ENCODE measurements at places on chromosomes 1 and 21. TPM values are rescaled to one million over a fixed set of nuclear protein-coding genes. Genes with fewer than 3 reads are reported as not detected.
A peak's percentile ranks its signal among the peaks of the same experiment; 100 is the strongest.

GRCh38 chr1:8351693-8352470 is 34.0 kb downstream of the SLC45A1 start:
- no peak overlapping the region for H3K27ac ChIP-seq
- DNase-seq: peak; percentile 23
- peaks cover 5% of the 10 kb centered on the region for H3K36me3 ChIP-seq
- no peak overlapping the region for H3K4me3 ChIP-seq

DNA sequence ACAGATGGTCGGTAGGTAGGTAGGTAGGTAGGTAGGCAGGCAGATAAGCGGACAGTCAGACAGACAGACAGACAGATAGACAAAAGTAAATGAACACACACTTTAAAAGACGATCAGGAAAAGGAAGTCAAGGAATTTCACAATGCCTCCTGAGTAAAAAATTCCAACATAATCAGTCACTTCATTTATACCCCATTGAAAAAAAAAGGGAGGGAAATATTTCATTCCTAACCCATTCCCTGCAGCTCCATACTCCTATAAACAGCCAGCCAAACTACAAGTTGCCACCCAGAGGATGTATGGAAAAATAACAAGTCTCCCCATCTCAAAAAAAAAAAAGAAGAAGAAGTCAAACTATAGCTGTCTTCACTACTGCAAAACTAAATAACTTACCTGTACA is 43.4 kb downstream of the ZZZ3 start:
- H3K27ac ChIP-seq: no peak overlapping the region
- peaks cover 13% of the 10 kb centered on the region for H3K36me3 ChIP-seq
- peak; percentile 62 for DNase-seq
- H3K4me3 ChIP-seq: no peak overlapping the region

GRCh38 chr1:192575499-192576189 is at the start of gene RGS1:
Gene RGS1 (plus strand): TSS chr1:192575773. CDS start chr1:192575793, 20 bp downstream.
- H3K36me3 ChIP-seq: no peaks in the 10 kb centered on the region
- no peaks in the 10 kb centered on the region for H3K27me3 ChIP-seq
- no peak within 1 kb of the TSS for H3K27ac ChIP-seq
- no peak for DNase-seq

GRCh38 chr1:23537296-23537973 is 6.4 kb upstream of the E2F2 start:
- H3K27ac ChIP-seq: no peak overlapping the region
- no peak overlapping the region for H3K4me3 ChIP-seq
- H3K4me1 ChIP-seq: peaks cover 6% of the 10 kb centered on the region
- no peaks in the 10 kb centered on the region for H3K27me3 ChIP-seq
- H3K36me3 ChIP-seq: no peaks in the 10 kb centered on the region
- DNase-seq: no peak

- DNase-seq: no peak
- H3K27me3 ChIP-seq: no peaks in the 10 kb centered on the region
- H3K27ac ChIP-seq: peak overlapping the region; percentile 65
- H3K4me3 ChIP-seq: peak overlapping the region; percentile 97
Measured at GRCh38 chr1:150267896-150268295, 920 bp downstream of the APH1A start.

DNA sequence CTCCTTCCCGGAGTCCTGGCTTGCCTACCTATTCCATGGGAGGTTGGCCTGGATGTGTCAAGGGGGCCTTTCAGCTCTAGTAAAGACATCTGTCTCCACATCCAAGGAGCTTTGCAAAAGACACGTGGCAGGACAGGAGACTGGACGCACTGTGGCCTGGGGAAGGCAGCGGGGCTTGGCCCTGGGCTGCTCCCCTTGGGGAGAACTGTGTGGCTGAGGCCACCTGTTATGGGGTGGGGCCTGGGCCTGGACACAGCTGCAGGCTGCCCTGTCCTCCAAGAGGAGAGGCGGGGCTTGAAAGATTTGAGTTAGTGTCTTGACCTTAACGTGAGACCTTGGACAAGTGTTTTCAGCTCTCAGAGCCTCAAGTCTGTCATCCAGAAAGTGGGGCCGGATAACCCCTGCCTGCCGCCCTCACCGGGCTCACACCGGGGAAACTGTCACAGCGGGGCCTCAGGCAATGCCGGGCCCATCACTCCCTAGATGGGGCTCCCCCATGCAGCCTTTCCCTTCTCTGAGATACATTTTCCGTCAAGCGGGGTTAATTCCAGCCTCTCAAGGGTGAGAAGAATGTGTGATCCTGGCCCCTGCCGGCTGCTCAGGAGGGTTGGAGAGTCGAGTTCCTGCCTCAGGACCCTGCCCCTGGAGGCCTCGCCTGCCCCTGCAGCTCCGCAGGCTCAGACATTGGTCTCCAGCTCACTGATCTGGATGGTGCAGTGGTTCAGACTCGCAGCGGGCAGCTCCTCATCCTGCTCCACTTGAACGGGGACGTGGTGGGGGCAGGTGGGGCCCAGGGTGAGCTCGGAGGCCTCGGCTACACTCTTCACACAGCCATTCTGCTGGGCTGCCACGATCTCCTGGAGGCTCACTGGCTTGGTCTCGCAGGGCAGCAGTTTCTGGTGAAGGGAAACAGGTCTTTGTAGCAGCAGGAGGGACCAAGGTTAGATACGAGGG is 25.6 kb downstream of the PODN start:
- H3K4me1 ChIP-seq: peaks cover 23% of the 10 kb centered on the region
- no peak overlapping the region for H3K27ac ChIP-seq
- no peak overlapping the region for H3K4me3 ChIP-seq

DNA sequence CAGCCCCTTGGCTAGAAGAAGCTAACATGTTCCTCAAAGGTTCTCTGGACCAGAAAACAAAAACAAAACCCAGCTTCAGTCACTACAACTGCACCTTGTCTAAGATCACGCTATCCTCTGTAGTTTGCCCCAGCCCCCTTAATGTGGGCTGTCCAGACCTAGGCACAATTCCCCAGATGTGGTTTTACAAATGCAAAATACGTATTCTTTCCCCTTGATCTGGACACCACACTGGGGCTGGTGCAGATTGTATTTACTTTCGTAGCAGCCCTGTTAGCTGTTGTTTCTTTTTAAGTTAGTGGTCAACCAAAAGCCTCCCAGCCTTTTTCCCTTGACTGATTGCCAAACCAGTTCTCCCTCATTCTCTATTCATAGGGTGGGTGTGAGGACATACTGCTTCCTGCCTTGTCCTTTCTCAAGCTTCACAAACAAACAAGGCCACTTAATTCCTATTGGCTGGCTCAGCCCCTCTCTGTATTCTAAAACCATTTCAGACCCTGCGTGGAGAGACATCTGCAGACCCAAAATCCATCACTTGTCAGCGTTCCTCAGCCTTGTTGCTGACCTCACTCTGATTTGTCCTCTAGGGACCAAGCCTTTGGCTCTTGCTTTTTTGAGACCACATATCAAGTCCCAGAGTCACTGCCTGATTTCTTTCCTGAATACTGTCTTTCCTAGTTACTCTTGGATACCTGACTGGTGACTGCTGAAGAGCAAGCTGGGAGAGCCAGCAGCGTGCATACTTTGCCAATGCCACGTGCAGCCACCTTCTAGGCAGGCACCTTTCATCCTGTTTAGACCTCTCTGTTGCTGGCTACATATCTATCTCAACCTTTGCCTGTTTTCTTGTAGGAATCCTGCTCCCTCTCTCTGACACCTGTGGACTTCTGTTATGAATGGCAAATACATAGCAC is 96.4 kb upstream of the RAB3GAP2 start:
- H3K27ac ChIP-seq: peak overlapping the region; percentile 31
- H3K4me3 ChIP-seq: 0 out of 2 replicates have a peak overlapping the region, but pooled peaks have one; percentile 16
- peak; percentile 87 for DNase-seq

DNA sequence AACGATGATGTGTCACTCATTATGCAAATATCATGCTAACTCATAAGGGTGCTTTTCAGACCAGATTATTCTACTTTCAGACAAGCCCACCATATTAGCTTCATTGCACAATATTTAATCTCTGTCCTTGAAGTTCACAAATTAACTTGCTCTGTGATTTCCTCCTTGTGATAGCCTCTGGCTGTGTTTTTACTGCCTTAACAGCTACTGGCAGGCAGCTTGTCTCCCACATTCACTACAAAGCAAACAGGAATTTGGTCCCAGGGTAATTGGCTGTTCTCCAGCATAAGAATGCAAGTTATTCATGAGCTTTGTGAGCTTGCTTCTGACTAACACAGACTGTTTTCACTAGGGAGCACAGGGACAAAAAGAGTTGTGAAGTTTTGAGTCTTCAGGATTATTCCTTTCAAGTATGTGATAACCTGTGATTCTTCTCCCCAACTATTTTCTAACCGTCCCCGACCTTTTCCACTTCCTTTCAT is 87.9 kb upstream of the HMCN1 start:
- peak; percentile 95 for DNase-seq
- H3K4me1 ChIP-seq: peaks cover 19% of the 10 kb centered on the region
- no peaks in the 10 kb centered on the region for H3K27me3 ChIP-seq
- no peaks in the 10 kb centered on the region for H3K36me3 ChIP-seq
- H3K27ac ChIP-seq: peak overlapping the region; percentile 57
- peak overlapping the region; percentile 45 for H3K4me3 ChIP-seq

Gene ITGB2
- 45.7 TPM for total RNA-seq

Gene FAM78B
- 0.26 TPM for total RNA-seq

Gene CELA2B
- not detected for total RNA-seq

Gene MSH4
- total RNA-seq: not detected

Gene FCRL5
- total RNA-seq: not detected

Gene KIF14
- total RNA-seq: 23.6 TPM

Gene HSD3B1
- total RNA-seq: not detected
